ENCODE measurements at places on chromosomes 13 and 19.

DNA sequence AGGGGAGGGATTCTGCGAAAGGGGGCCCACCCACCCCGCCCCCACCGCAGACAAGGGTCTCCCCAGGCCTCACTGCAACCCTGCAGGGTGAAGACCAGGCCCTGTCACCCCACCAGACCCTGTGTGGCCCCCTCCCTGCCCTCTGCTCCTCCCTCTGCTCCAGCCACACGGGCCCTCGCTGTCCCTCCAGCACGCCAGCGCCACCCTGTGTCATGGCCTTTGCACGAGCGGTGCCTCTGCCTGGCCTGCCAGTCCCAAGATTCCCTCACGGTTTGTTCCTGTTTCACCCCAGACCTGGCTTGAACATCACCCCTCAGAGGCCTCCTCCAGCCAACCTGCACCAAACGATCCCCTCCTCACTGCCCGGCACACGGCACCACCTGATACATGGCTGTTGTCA, 27.3 kb downstream of the PIP5K1C start:
- no peak for DNase-seq

GRCh38 chr13:53079691-53080090, 51.1 kb downstream of the OLFM4 start:
- DNase-seq = no peak

DNA sequence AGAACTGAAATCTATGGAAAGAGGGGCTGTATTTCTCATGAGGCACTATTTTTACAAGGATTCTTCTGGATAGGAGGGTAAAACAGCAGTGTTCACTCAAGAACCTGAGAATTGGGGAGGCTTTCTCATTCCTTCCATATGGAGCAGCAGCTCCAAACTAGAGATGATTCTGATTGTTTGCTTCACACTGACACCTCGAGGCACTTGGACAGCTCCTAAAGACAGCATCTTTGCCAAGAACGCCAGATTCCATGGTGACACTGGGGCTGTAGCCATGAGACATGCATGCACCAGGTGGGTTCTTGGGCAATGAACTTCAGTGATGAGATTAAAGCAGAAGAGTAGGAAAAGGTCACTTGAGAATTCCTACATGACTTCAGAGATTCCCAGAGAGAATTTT, 361.5 kb upstream of the HTR2A start:
- DNase-seq = no peak

GRCh38 chr13:51361106-51361505, 21.6 kb downstream of the SERPINE3 start:
- DNase-seq = no peak

GRCh38 chr13:44232774-44233173, 140.8 kb upstream of the SERP2 start:
- no peak for DNase-seq
